Activated CD4-positive, CD25-positive, alpha-beta regulatory T cell treated with anti-CD3 and anti-CD28 coated beads, Interleukin-2, amount 50 U/mL, for 16 hours (primary cell): ENCODE measurements at places on chromosomes 16 and 17.

DNA sequence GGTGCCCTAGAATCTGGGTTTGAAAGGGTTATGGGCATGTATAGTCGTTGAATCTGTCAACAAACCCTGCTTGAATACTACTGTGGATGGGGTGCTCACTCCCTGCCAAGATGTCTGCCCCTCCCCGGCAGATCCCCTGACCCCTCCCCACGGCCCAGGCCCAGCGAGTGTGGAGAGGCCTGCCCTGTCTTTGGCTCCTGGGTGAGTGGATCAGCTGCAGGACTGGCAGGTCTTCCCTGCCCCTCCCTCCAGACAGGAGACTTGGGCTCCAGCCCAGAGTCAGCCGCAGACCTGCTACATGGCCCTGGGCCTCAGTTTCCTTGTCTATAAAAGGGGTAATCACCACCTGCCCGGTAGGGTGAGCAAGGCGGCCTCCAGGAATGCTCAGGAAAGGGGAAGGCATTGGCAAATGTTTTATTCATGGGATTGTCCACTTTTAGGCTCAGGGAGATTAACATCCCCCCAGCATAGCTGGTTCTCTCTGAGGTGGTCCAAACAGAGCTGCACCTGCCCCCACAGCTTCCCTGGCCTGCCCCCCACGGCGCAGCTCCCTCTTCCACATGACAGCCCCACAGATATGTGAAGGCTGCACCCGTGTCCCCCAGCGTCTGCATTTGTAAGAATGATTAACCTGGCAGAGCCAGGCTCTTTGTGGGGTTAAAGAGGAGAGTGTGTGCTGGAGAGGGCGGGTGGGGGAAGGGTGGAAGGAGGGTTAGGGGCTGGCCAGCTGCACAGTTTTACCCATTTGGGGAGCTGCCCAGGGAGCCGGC, 18.5 kb upstream of the SPNS2 start:
- DNase-seq, result no peak

GRCh38 chr17:10729334-10730193, at the start of gene TMEM220:
Gene TMEM220, minus strand, starts transcription at chr17:10730023. Its CDS starts 172 bp downstream, at chr17:10729851.
- DNase-seq, result no peak

GRCh38 chr17:43517161-43517560, 29.0 kb downstream of the ETV4 start:
- DNase-seq, result no peak

GRCh38 chr17:79282294-79282693, 207.7 kb downstream of the ENGASE start:
- DNase-seq, result no peak

DNA sequence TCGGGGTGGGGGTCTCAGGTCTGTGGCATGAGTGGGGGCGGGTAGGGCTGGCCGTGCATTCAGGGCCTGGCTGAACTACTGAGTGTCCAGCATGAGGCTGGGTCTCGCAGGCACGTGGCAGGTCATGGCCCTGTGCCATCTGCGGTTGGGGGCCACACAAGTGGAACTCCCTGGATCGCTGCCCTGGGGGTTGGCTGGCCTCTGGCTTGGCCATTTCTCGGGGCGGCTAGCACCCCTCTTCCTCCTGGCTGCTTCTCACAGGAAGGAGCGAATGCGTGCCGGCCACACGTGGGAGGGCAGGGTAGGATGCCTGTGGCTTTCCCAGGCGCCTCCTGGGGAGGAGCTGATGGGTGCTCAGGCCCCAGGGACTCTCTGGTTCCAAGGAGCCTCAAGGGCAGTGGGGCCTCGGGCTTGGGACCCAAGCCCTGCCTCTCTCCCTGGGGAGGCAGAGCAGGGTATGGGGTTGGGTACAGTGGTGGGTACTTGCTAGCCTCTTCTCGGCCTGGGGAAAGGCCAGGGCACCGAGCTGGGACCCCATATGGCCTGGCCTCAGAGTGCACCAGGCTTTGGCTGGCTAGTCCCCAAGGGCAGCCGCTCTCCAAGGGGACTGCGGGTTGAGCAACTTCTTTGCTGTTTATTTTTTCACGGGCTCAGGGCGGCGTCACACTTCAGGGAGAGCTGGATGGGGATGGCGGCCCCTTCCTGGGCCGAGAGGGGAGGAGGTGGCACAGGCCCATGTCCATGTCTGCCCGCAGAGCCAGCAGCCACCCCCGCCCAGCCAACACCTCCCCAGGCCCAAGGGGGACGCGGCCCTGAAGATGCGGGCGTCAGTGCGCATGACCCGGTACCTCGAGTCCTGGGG, 37.5 kb downstream of the ADCY7 start:
- DNase-seq, result no peak

DNA sequence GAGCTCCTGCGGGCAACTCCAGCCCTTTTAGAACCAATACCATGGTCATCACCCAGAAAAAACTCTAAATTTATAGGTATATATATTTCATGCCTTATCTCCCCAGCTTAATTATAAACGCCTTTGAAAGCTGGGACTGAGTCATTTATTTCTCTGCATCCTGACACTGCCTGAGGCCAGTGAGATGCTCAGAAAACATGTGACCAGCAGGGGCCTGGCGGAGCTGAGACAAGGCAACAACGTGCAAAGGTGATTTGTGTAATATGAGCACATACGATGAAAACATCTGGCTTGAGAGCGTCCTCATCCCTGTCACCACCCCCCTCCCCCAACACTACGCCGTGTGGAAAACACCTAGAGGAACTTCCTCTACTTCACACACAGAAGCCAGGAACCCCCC, 22.7 kb downstream of the NXN start:
- DNase-seq, result no peak

DNA sequence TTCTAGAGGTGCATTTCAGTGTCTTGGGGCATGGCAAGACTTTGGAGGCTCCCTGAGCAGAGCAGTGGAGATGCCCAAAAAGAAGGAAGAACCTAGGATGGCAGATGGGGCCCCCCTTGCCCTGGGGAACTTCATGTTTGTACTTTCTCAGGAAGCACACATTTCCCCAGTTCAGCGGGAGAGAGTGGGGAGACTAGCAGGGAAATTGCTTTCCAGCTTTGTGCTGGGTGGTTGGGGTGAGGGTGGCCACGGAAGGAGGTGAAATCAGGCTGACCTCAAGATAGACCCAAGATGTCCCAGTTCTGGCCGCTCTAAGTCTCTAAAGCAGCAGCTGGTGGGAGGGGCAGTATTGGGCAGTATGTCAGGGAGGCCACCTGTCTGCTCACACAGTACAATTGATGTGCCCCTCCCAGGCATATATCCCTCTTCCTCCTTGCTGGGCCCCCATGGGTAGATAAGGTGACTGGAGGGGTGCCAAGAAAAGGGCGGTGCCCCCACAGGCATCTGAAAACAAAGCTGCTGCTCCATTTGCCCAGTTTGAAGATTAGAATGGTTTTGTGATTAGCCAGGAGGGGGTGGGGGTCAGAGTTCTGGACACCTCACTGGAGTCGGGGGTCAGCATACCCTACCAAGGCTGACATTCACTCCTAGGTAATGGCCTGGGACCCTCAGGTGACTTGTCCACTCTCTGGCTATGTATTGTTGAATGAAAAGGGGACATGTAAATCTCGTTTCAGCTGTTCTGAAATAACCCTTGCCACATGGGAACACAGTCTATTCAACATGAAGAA, 17.1 kb upstream of the NAGLU start:
- DNase-seq, result no peak

DNA sequence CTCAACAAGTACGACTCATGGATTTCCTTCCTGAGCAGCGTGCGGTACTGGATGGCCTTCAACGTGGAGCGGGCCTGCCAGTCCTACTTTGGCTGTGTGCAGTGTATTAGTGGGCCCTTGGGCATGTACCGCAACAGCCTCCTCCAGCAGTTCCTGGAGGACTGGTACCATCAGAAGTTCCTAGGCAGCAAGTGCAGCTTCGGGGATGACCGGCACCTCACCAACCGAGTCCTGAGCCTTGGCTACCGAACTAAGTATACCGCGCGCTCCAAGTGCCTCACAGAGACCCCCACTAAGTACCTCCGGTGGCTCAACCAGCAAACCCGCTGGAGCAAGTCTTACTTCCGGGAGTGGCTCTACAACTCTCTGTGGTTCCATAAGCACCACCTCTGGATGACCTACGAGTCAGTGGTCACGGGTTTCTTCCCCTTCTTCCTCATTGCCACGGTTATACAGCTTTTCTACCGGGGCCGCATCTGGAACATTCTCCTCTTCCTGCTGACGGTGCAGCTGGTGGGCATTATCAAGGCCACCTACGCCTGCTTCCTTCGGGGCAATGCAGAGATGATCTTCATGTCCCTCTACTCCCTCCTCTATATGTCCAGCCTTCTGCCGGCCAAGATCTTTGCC, 9.0 kb downstream of the HAS3 start:
- no peak for DNase-seq

DNA sequence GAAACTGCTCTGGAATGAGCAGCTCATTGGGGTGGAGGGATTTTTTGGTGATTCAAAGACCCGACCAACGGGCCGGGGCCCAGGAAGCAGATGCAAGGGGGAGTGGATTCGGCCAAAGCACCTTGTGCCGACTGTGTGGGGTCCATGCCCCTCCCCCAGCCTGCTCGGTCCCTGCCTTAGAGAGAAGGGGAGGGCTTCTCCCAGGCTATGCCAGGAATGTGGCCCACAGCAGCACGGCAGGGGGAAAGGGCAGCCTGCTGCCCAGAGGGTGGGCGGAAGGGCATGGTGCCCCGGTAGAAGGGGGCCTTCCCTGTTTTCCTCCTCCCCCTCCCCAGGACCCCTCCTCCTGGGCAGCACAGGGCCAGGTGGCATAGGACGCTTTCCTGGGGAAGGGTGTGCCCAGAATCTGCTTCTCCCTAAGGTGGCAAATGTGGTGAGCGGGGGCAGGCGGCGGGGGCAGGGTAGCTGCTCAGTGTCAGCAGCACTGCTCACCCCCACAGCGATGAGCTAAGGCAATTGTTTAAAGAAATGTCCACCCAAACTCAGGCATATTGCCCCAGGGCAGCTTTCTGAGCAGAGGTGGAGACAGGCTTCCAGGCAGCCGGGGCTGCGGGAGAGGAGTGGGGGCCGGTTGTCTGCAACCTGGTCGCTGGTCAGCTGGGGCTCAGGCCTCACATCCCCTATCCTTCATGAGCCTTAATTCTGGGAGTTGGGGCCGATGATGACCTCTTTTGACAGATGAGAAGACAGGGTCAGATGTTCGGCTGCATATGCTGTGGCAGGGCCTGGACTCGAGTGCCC, 33.9 kb upstream of the MLKL start:
- DNase-seq, result no peak
